ENCODE measurements at places on chromosomes 7 and 10. TPM values are rescaled to one million over a fixed set of nuclear protein-coding genes. Genes with fewer than 3 reads are reported as not detected.

Gene MEOX2
- 9.9 TPM for total RNA-seq

DNA sequence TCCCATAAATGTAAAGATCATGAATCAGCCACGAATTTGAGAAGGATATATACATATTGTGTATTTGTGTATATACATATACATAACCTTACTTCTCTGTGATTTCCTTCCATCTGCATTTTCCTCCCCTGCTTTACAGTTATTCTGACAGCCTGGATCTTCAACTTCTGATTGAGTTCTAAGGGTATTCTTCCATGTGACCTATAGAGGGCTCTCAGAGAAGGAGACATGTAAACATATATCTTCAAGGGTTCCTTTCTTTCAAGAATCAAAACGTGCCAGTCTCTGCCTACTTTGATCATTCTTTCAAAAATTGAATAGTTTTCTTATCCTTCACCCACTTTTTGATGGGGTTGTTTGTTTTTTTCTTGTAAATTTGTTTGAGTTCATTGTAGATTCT lies 453.7 kb upstream of the POT1 start:
- H3K4me1 ChIP-seq, result no peaks in the 10 kb centered on the region
- H3K36me3 ChIP-seq, result no peaks in the 10 kb centered on the region
- no peaks in the 10 kb centered on the region for H3K27me3 ChIP-seq
- no peak for DNase-seq

DNA sequence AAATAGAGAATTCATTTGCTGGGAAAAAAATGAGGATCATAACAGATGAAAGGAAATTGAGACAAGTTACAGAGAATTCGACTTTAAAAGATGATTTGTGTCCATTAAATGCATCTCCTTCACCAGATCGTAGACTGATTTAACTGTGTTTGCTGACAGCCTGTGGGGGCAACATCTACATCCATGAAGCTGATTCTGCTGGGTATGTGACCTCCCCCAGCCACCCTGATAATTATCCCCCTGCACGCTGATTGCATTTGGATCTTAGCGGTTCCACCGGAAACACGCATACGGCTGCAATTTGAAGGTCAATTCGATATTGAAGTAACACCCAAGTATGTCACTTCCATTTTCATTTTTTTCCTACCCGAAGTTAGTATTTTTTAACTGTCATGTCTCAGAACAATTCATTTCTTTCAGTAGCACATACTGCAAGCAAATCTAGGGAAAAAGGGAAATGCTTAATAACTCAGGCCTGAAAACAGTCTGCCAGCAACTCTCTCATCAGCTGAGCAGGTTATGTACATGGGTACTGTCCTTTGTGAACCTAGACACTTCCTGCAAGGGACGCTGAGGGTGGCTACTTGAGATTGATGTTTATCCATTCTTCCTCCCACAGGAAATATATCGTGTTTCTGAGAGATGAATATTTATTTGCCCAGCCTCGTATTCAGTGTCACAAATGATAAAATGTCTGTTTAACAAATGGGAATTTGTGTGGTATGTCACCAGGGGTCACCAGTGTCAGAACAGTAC lies 134.9 kb downstream of the ZNF22 start:
- H3K27me3 ChIP-seq, result no peaks in the 10 kb centered on the region
- no peak overlapping the region for H3K27ac ChIP-seq
- no peaks in the 10 kb centered on the region for H3K4me1 ChIP-seq
- no peak for DNase-seq
- H3K36me3 ChIP-seq, result no peaks in the 10 kb centered on the region

Gene SPDYE3
- not detected for total RNA-seq

DNA sequence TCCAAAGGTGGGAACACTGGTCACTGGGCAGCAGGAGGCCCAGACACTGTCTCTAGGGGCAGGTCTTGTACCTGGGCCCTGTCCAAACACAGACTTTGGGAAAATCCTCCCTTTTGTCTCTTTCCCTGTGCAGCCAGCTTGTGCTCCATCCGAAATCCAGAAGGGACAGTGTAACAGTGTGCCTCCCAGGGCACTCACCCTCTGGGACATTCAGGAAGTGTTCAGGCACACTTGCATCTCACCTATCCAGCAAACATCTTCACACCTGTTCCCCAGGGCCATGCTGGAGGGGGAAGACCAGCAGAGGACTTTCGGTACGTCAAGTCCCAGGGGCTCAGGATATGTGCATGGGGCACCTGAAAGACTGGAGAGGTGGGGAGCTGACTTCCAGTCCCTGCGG lies 38.9 kb downstream of the TNS3 start:
- peaks cover 5% of the 10 kb centered on the region for H3K36me3 ChIP-seq
- no peak overlapping the region for H3K27ac ChIP-seq
- peaks cover 10% of the 10 kb centered on the region for H3K4me1 ChIP-seq
- no peaks in the 10 kb centered on the region for H3K27me3 ChIP-seq
- H3K4me3 ChIP-seq, result no peak overlapping the region
